ENCODE measurements at places on chromosomes 7 and 10. TPM values are rescaled to one million over a fixed set of nuclear protein-coding genes. Genes with fewer than 3 reads are reported as not detected.
A peak's percentile ranks its signal among the peaks of the same experiment; 100 is the strongest.

HYAL4 gene
- total RNA-seq = 0.11 TPM

DNA sequence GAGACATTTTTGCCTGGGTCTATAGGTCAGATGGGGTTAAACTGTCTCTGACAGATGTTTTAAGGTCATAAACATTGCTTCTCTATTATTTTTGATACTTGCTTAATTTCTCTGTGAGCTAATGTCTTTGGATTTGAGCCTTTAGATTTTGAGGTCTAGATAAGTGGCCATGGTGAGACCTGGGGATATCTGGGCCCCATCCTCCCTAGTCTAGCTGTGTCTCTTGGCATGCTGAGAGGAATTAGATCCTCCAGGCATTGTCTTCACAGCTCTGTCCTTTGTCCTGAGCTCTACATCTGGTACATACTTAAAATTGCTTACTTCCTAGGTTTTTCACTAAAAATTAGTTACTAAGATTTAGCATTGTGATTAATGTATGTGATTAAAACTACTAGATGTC lies 265.0 kb upstream of the NPSR1 start:
- peak; percentile 4 for DNase-seq

DNA sequence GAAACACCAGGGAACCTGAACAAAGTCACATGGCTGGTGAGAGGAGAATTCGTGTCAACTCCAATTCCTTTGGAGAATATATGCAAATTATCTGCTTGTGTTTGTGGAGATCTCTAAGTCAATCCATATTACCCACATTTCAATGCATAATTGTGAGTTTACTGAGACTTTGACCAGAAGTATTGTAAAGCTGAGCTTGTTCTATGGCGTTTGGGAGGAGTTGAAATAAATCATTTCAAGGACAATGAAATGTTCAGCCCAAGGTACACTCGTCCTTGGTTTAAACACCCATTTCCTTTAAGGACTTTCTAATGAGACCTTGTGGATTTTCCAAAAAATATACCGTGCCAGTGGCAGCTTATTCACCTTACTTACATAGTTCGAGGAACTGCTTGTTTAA lies 186.6 kb upstream of the HDAC9 start:
- DNase-seq = no peak

LZTS2 gene
- total RNA-seq = 108 TPM

HOXA3 gene
- total RNA-seq = not detected

DNA sequence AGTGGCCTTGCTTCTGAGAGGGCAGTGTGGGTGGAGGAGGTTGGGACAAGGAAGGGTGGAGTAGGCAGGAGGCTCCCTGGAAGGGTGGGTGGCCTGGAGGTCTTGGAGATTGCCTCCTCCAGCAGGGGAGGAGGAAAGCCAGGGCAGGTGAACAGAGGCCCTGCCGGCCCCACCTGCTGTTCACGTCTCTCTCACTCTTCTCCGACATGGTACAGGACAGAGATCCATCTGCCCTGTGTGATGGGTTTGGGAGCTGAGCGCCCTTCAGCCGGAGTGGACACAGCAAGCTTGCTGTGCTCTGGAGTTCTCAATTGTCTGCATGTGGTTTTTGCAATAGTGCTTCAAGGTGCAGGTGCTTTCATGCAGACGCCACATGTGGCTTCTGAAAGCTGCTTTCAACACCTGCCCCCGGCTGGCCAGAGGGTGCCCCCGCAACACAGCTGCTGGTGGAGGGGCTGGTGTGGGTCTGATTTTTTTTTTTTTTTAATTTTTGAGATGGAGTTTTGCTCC lies 82.8 kb upstream of the GNA12 start:
- peak; percentile 35 for DNase-seq

GRCh38 chr7:7731732-7732131 lies 13.3 kb upstream of the RPA3 start:
- no peak for DNase-seq

Measured in H7 (cell line).